ENCODE measurements at places on chromosomes 6 and 20.

DNA sequence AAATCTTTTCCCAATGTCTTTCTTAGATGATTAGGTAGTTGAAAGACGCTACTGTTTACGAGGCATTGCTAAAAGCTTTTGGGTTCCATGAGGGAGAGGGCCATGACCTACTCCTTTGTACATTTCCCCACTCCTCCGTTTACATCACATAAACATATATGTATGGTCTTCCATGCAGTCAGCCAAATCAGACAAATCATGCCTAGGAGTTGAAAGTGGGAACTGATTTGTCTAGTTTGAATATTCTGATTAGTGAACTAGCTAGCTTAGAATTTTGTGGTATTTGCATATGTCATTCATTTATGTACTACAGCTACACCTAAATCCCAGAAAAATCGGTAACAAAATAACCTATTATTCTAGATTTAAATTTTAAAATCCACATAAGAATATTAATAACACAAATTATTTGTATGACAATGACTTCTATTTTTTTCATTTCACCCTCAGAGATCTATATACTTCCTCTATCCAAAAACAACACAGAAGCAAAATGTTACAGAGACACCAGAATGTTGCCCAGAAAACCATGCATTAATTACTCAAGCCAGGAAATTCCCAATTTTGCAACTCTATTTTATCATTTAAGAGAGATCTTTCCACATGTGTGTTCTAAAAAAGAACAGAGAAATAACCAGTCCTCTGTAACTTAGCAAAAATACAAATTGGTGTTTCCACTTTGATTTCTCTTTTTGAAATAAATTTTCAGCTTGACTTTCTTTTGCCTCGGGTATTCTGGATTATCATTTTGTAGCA, 231.9 kb downstream of the LAMA2 start:
- DNase-seq: no peak

DNA sequence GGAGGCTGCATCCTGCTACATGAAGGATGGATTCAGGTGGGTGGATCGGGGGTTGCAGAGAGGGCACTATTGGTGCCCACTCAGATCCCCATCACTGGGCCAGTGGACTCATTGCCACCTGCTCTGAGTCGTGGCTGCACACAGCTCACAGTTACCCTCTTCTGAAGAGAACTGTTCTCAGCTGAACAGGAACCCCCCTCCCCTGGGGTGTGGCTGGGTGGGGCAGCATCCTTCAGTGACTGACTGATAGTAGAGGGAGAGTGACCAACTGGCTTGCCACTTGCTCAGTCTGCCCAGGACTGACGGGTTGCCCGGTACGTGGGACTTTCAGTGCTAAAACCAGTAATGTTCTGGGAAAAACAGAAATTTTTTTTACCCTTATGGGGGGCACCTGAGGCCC, 494.0 kb upstream of the CHD6 start:
- DNase-seq: no peak

DNA sequence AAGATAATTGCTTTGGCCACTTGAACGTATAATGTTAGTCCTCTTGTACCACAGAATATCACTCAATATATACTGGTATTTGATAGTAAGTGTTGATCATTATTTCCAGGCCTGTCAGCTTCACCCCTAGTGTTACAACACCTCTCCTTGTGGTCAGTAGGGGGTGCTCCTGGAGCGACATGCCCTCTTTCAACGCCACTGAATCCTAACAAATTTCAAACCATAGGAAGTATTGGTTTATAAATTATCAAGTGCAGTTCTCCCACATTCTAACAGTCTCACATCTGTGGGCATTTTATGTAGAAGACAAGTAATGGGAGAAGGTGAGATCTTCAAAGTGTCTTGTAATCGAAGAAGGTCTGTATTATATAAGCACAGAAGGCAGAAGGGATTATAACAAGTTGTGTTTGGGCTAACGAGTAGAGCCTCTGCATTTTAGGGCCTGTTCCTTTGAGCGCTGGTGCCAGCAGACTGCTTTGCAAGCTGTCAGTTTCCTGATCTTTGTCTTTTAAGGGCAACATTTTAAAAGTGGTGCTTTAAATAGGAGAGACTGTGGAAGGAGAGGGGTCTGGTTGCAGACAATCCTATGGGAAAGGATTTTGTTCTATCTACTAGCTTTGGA, 57.1 kb upstream of the CEP162 start:
- no peak for DNase-seq

- DNase-seq: no peak
These were observed 27.9 kb upstream of the CHMP4B start for GRCh38 chr20:33783256-33783655.

DNA sequence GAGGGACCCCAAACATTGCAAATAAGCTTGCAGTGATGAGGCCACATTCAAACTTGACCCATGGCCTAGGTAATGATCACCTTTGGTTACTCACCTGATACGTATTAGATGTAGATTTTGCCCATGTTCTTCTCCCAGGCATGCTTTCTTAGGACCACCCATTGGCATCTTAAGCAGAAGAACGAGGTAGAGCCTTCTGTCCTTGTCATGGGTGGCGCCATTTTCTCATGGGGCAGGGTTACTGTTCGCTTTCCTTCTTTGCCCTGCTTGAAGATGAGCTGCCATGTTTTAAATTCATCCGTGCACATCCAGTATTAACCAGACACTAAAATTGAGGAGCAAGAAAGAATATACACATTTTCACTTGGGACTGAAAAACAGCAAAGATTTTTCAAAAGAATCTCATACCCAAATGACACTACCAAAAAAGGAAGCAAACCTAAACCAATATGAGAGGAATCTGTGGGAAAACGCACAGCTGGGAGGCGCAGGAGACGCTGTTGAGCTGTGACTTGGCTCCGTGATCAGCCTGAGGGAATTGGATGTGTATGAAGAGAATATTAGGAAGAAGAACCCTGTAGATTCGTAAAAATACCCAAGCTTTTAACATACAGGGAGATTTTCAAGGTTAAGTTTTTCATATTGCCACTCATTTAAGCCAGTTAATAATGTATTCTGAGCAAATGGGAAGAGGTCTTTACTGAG, 36.6 kb downstream of the GMPR start:
- DNase-seq: no peak

GRCh38 chr6:83872386-83873118, 13.1 kb downstream of the CYB5R4 start:
- DNase-seq: no peak

All from activated gamma-delta T cell (primary cell).